ENCODE measurements at places on chromosomes 3 and 15.

GRCh38 chr15:72276326-72276700 is 4.0 kb upstream of the PARP6 start:
- DNase-seq, result no peak

DNA sequence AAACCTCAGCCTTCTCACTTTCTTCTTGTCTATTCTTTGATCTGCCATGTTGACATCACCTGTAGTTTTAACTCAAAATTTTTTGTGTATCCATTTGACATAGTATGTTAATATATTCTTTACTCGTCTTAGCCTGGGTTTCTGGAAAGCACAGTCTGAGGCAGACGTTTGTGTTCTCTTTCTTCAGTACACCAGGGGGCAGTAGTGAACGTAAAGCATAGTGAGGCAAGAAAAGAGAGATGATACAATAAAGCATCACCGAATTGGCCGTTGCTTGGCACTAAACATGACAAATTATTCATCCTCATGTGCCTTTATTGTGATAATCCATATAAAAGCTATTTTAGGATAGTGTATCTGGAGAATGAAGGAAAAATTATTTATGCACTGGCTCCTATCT is 141.0 kb upstream of the MYRIP start:
- no peak for DNase-seq

DNA sequence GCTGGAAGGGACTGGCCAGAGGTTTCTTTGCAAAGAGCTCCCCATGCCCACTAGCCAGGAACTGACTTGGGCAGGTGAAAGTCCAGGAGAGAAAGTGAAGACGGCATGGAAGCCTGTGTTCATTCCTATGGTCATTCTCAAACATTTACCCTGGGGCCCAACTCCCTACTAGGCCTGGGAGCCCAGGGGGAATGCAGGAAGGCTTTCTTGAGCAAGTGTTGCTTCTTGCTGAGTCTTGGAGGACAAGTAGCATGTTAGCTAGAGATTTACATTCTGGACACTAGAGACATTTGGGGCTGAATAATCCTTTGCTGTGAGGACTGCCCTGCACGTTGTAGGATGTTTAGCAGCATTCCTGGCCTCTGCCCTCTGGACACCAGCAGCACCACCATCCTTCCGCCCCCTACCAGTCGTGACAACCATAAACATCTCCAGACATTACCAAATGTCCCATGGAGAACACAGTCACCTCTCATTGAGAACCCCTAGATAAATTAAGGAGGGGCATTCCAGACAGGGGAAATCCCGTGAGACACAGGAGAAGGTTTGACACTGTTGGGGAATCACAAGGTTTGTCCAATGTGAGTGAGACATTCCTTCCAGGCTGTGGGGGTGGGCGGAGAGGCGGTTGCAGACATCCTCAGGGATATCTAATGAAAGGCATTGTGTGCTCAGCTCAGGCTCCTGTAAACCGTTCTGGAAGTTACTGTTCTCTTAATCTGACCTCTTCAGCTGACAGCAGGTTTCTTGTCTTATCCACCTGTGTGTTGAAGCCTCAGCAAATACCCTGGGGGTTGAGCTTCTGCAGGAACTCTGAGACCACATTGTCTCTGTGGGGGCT is 236.2 kb downstream of the TLE3 start:
- DNase-seq, result no peak

DNA sequence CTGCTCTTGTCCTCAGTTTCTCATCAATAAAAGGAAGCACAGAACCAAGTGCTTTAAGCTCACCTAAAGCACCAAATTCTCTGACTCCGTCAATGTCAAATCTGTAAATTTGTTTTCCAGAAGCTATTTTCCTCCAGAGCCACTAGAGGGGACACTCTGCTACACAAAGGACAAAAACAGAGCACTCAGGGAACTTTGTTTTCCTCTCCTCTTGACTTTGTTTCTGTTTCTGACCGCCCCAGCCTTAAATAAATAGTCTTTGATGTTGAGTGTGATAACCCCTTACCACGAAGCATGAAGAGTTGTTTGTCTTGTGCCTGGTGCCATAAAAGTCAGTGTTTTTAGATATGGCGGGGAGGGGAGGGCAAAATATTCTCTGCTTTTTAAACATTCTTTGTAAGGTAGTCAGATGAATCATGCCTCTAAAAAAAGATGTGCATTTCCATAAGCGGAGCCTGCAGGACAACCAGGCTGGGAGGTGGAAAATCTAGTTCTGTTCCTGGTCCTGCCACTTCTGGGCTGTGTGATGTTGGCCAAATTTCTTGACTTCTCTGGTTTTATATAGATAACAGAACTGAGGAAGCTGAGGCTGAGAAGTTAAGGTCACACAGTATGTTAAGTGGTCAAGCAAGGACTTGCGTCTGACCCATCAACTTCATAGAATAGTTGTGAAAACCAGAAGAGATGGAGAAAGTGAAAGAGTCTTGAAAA is 7.3 kb upstream of the ZBTB38 start:
- DNase-seq, result no peak

DNA sequence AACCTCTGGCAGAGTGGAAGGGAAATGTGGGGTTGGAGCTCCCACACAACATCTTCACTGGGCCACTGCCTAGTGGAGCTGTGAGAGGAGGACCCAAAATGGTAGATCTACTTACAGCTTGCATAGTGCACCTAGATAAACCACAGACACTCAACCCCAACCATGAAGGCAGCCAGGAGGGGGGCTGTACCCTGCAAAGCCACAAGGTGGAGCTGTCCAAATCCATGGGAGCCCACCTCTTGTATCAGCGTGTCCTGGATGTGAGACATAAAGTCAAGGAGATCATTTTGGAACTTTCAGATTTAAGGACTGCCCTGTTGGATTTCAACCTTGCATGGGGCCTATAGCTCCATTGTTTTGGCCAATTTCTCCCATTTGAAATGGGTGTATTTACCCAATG is 20.9 kb downstream of the TP63 start:
- no peak for DNase-seq

- DNase-seq, result no peak
Observed at GRCh38 chr3:11820531-11821041, 26.1 kb downstream of the TAMM41 start.

DNA sequence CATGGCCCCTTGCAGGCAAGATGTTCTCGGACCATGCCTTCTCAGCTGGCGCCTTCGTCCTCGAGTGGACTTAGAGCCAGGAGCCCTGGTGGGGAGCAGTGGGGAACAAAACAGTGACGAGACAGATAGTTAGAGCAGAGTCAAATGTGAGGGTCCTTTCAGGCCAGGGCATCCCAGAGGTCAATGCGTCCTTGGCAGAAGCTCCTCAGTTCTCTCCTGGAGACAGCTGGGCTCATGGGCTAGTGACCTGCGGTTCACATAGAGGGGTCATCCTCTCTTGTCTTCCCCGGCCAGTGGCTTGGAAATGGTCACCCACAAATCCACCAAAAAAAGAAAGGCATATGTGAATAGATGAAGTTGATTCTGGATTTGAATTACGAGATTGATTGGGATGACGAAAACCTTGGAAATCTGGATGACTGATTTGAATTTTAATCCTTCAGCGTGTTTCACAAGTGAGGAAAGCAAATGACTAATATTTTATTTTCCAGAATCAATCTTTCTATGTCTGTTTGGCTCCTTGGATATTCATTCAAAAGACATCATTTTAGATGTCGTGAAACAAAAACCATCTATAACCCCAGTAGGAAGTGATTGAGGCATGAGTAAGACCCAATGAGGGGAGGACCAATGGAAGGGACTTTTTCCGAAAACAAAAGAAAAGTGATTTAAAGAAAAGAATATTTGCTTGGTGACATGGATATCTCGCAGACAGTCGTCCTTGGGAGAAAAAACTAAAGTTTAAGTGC is 84.5 kb downstream of the ASB7 start:
- no peak for DNase-seq

- no peak for DNase-seq
Observed at GRCh38 chr3:182596676-182597410, 196.5 kb upstream of the ATP11B start.

- no peak for DNase-seq
Observed at GRCh38 chr15:33104212-33104611, 90.3 kb downstream of the FMN1 start.

GRCh38 chr3:126696701-126697267 is 7.3 kb upstream of the CHCHD6 start:
- no peak for DNase-seq

GRCh38 chr3:165984589-165984988 is 147.4 kb upstream of the BCHE start:
- DNase-seq, result no peak

DNA sequence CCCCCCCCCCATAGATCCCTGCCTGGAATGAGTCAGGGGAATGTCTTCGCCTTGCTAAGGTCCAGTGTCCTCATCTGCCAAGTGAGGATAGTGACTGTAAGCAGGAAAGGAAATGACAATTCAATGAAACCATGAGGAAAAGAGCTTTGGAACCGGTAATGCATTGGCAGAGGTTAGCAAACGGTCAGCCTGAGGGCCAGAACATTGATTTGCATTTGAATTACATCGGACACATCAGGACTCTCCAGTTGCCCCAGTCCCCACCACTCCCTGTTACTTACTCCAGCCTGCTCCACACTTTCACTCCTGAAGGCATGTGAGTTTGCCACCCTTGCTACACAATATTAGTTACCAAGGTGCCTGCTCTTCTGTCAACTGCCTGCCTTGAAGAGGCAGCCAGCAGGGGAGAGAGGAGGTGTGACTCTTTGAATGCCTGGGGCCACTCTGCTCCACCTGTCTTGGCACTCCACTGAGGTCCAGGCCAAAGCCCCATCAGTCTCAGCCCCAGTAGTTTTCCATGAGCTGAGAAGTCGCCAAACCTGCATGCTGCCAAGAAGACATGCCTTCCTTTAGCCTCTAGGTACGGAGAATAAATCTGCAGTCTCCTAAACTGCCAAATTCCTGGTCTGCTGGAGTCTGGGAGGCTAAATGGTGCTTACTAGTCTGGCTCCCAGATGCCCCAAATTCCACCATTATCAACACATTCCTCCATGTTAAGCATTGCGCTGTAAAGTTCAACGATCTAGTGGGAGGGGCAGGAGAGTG is 191.7 kb upstream of the TLE3 start:
- DNase-seq, result no peak

GRCh38 chr3:150751781-150752263 is 11.1 kb downstream of the SIAH2 start:
- DNase-seq, result no peak

Data from activated CD4-positive, alpha-beta T cell treated with anti-CD3 and anti-CD28 coated beads for 24 hours (primary cell).